Mesenchymal stem cell (in vitro differentiated cells and primary cell): ENCODE measurements at places on chromosomes 2 and 18.

- DNase-seq: no peak
Observed at GRCh38 chr2:236120141-236120601, 48.0 kb downstream of the GBX2 start.

- no peak for DNase-seq
Observed at GRCh38 chr2:128645631-128646030, 327.0 kb upstream of the HS6ST1 start.

DNA sequence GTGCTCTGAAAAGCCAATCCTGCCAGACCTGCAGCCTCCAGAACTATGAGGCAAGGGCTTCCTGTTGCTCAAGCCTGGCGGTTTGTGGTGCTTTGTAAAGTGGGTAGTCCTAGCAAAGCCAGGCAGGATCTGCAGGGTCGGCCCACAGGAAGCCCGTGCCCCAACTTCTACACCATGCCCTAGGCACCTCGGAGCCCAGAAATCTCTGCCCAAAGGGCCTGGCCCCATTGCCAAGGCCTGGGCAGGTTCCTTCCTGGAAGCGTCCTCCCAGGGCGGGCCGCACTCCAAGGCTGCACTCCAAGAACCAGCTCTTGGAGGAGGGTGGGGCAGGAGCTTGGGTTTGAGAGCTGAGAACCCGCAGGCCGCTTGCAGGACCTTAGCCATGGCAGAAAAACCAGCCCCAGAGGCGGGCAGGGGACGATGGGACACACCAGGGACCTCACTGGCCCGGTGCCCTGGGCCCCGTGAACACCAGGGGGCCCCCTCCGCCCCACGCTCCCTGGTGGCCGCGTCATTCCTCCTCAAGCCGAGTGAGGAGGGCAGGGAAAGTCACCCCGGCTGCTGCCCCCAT is 37.2 kb upstream of the ID2 start:
- DNase-seq: no peak

- DNase-seq: no peak
Observed at GRCh38 chr2:67729474-67729873, 332.3 kb downstream of the ETAA1 start.

DNA sequence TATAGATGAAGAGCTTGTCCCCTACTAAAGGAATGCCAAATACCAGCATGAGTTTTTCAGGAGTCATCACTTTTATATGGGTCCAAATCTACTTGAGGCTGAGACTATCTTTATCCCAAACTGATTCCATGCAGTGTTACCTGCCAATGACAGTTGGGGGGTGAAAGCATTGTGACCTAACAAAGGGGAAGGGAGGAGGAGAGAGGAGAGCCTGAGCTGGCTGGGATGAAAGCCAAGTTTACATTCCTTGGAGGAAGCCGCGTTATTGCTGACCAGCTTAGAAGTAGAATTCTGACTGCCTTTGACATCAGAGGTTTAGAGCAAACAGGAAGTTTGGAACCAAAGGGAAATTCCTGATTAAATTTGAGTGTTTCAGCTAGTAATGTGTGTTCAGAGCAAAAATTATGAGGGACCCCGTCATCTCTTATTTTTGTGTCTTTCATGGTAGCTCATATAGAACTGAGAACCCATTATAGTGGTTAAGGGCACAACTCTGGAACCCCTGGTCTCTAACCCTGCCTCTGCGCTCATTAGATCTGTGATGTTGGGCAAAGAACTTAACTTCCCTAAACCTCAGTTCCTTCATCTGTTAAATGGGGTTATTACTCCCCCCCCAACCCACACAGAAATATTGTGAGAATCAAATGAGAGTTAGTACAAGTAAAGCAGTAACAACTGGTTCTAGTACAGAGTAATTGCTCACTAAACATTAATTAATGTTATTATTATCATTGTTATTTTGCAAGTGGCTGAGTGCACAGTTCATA is 199.3 kb upstream of the EPAS1 start:
- DNase-seq: peak; percentile 97

- no peak for DNase-seq
Observed at GRCh38 chr2:108460345-108461037, 11.5 kb downstream of the GCC2 start.

DNA sequence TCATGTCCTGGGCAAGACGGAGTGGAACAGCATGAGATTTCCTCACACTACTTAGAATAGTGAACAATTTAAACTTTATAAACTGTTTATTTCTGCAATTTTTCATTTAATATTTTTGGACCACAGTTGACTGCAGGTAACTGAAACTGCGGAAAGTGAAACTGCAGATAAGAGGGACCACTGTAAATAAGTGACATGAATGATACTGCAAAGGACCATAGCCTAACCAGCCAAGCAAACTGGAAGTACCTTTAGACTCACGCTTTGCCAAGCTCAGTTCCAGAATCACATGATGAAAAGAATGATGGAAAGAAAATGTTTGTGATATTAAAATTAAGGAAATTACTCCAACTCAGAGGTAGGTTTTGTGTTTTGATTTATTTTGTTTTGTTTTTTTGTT is 94.6 kb upstream of the ITGA4 start:
- no peak for DNase-seq

- no peak for DNase-seq
Observed at GRCh38 chr2:2328848-2329247, 2.2 kb downstream of the MYT1L start.
